Occipital lobe (tissue), 3 donors: ENCODE measurements at places on chromosomes 2 and 18.

DNA sequence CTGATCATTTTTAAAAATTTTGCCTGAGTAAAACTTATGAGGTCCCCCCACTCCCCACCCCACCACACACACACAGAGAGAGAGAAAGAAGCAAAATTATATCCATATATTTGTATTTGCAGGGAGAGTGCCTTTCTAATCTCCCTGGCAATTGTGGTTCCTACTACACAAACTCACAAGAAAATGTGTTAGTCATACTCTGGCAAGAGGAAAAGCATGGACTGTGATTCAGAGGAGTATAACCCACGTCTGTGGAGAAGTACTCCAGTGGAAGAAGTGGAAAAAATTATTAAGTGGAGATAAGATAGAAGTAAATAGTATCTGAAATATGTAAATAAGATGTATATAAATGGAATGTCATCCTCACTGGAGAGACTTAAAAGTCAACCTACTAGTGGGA is 114.0 kb downstream of the DSEL start:
- DNase-seq: no peak

- no peak for DNase-seq
Observed at GRCh38 chr2:11955314-11955713, 208.9 kb downstream of the LPIN1 start.

DNA sequence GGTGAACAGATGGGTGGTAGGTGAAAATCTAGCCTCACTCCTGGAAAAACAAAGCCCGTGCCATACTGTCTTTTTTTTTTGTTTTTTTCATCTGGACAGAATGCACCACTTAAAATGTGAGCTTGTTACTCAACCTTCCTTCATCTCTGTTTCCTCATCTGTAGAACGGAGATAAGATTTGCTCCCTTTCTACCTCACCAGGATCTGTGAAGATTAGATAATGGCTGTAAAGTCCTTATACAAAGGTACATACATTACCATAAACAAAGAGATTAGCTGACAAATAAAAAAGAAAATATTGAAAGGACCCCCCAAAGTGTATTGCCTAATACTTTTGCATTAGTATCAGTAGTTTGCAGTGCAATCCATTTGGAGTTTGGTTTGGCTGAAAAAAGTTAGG is 75.4 kb upstream of the ZEB2 start:
- no peak for DNase-seq

DNA sequence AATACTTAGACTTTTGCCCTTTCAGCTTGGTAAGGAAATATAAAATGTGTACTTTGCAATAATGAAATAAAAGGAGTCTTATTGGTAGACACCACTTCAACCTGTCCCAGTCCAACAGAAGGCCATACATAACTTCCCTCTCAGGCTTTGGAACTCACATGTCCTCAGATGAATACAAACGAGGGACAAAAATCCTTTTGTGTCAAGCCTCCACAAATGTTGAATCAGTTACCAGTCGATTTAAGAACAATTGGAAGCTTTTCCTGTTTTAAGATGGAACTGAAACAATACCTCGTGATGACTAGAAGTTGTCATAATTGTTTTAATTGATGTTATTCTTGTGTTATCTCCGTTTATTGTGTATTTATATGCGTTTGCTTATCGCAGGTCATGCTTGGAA is 385.1 kb upstream of the POU3F3 start:
- no peak for DNase-seq

DNA sequence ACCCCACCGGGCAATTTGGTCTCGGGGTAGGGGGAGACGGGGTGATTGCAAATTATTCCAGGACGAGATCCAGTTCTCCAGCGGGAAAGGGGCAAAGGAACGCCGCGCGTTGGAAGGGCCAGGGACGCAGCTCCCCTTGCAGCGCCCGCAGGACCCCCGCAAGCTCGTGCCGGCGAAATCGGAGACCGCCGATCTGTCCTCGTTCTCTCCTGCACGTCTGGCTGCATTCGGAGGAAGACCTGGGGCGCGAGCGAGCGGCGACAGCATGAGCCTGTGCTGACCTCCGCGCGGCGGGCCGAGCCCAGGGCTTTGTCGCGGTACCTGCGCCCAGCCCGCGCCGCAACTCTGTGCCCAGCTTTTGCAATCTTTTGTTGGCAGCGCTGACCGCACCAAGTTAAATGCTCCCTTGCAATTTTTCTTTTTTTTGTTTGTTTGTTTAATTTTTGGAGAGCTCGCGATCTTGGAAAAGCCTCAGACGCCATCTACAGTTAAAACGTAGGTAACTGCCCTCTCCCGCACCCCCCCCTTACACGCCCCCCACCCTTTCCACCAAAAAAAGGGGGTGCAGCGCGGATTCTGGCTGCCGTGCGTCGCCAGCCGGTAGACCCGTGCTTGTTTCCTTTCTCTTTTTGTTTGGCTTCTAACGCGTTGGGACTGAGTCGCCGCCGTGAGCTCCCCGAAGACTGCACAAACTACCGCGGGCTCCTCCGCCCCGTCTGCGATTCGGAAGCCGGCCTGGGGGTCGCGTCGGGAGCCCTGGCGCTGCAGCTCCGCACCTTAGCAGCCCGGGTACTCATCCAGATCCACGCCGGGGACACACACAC is 667 bp downstream of the TRIB2 start:
- no peak for DNase-seq
